ENCODE measurements at places on chromosomes 6 and 20.

DNA sequence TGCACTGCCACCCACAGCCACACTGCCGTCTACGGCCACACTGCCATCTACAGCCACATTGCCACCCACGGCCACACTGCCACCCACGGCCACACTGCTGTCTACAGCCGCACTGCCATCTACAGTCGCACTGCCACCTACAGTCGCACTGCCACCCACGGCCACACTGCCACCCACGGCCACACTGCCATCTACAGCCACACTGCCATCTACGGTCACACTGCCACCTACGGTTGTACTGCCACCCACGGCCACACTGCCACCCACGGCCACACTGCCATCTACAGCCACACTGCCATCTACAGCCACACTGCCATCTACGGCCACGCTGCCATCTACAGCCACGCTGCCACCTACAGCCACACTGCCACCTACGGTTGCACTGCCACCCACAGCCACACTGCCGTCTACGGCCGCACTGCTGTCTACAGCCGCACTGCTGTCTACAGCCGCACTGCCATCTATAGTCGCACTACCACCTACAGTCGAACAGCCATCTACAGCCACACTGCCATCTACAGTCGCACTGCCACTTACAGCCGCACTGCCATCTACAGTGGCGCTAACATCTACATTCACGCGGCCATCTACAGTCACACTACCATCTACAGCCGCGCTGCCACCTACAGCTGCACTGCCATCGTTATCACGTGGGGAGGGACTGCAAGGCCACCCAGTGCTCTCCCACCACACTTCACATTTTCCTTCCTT, 154.6 kb upstream of the AFDN start:
- no peak for DNase-seq

DNA sequence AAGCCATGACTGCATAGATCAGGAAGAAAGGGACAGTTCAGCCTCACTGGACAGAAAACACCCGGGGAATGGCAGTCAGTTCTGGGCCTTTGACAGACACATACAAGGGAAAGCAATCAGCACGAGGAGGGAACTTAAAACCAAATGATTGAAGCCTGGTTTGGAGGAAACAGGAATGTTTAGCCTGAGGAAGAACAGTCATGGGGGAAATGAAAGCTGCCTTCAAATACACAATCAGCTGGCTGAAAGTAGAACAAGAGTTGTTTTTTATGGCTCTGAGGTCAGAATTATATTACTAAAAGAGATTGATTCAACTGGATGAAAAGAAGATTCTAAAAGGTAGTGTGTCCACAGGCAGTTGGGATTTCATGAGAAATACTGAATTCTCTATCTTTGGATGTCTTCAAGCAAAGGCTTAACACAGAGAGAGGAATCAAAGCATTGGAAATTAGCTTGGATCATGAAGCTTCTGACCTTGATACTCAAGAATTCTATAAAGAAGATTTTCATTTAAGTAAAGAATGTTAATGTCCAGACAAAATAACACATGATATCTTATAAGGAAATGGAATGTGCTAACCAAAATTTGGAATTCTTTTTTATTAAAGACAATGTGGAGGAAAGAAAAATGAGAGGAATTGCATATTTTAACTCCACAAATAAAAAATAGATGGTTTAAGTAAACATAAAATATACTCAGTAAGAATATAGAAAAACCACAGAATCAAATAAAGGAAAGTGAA, 216.6 kb downstream of the IBTK start:
- DNase-seq: no peak

- DNase-seq: peak; percentile 25
Observed at GRCh38 chr6:138824482-138825144, 28.7 kb downstream of the ECT2L start.

- DNase-seq: no peak
Observed at GRCh38 chr20:19120569-19120968, 91.9 kb upstream of the SLC24A3 start.

DNA sequence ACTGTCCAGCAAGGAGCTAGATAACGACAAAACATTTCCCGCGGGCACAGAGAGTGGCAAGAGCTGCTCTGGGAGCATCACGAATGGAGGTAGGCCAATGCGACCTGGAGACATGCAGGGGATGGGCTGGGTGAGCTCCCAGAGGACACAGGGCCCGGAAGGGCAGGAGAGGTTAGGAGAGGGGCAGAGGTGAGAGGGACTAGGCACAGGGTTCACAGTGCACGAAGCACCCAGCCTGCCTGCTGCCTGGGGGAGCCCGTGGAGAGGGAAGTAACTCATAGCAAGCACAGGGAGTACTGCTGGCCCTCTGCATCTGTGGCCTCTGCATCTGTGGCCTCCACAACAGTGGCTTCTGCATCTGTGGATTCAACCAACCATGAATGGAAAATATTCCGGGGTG, 126.5 kb downstream of the HUS1B start:
- DNase-seq: no peak

GRCh38 chr20:64083378-64083803, 807 bp downstream of the LKAAEAR1 start:
- peak; percentile 73 for DNase-seq

- peak; percentile 81 for DNase-seq
Observed at GRCh38 chr20:2387180-2387577, 6.5 kb downstream of the TGM6 start.

DNA sequence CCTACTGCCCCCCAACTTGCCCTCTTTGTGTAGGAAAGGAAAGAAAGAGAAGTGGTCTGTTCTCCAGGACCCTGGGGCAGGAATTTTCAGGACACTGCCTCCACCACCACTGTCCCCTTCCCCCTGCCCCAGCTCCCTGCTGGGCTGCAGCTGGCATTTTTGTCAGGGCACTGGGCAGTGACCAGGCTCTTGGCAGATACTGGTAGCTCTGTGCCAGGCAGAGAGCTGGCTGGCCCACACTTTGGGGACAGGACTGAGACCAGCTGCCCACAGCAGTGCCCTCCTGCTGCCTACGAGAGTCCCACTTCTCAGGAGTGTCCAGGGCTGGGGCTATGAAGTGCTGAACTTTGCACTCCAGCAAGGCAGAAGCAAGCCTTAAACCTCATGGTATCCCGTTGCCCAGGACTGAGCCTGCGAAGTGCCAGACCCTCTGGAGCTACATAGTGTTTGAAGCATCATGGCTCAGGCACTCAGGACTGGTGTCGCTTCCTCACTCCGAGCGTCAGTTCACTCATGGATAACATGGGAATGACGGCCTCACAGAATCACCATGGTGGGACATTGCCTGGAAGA, 19.3 kb downstream of the SLC13A3 start:
- no peak for DNase-seq

DNA sequence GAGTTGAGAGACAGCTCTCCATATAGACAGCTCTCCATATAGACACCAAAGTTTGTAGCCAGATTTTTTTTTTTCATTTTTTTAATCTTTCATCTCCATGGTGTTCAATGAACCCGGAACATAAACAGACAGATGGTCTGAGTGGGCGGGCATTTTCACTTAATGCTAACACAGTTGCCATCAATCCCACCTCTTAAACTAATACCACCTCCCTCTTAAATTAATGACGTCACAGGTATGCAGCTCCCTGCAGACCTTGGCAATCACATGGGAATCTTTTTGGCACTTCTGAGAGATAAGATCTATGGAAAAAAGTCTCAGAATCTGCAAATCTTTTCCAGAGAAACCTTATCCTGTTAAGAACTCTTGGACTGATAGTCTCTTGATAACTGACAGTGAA, 43.2 kb downstream of the PFDN4 start:
- no peak for DNase-seq
